Gastroesophageal sphincter (tissue), 4 donors: ENCODE measurements at places on chromosomes 4 and X. TPM values are rescaled to one million over a fixed set of nuclear protein-coding genes. Genes with fewer than 3 reads are reported as not detected.

- no peak for ATAC-seq
Observed at GRCh38 chr4:2406920-2407319, 11.5 kb downstream of the ZFYVE28 start.

DNA sequence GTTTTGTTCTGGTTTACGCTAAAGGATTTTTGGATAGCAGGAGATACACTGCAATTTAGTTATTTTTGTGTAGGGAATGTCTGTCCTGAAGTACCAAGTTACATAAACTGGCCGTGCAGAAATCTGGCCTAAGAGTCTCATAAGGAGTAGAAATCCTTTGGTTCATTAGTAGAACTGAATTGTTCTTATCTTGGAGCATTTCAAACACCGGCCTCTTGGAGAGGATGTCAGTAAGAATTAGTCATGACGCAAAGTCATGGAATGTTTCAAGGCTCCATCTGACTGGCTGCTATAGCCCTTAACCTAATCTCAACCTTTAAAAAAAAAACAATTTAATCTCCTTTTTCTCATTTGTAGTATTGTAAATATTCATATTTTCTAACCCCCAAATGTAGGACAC, 15.2 kb downstream of the PDLIM3 start:
- peak; percentile 80 for ATAC-seq

- no peak for ATAC-seq
Observed at GRCh38 chrX:53682885-53683555, 3.5 kb downstream of the HUWE1 start.

DNA sequence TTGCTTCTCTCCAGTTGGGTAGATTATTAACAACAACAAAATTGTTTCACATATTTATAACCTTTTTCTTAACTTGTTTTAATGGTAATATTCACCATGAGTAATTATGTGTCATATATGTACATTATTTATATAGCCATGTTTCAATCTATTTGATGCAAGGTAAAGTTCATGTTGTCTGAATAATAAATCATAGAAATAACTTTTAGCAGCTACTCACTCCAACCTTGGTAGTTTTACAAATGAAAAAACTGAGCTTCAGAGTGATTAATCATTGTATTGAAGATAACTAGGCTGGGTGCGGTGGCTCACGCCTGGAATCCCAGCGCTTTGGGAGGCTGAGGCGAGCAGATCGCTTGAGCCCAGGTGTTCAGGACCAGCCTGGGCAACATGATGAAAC, 46.0 kb downstream of the TMA16 start:
- no peak for ATAC-seq

- no peak for ATAC-seq
Observed at GRCh38 chr4:13733817-13734216, 106.3 kb upstream of the BOD1L1 start.

- no peak for ATAC-seq
Observed at GRCh38 chrX:112664924-112665323, 14.8 kb downstream of the LHFPL1 start.

DNA sequence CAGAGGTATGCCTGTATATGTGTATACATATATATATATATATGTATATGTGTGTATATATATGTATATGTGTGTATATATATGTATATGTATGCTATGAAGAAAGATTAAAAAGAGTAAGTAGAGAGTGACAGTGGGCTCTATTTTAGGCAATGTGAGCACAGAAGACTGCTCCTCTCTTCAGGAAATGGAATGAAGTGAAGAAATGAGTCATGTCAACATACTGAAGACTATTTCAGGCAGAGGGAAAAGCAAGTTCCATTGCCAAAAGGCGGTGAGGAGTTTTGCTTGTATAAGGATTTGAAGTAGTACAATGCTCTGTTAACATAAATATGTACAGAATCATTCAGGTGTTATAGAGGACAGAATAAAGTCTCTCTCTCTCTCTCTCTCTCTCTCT, 773.2 kb upstream of the FTHL17 start:
- no peak for ATAC-seq

DNA sequence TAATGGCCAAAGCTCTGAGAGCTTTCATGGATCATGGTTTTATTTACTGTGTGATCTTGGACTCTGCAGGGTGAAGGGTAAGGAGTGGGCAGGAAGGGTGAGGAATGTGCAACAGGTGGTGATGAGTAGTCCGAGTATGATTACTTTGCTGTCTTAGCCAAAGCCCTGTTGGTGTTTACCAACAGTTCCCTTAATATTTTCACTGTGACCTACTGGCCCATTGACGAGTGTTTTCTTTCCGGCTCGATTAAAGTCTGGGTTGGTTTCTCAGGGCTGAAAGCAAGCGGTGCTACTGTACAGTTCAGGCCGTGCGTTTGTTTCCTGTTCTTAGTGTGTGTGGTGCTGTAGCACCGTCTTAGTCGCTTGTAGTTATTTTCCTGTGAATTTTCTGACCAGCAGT, 2.6 kb downstream of the ARHGAP24 start:
- ATAC-seq = no peak

The FGG gene
- total RNA-seq = not detected

The FREM3 gene
- not detected for total RNA-seq

The ARHGAP6 gene
- total RNA-seq = 35.1 TPM

The MMRN1 gene
- total RNA-seq = 22.5 TPM
